ENCODE measurements at places on chromosomes 6 and 20.

GRCh38 chr6:168009331-168009730, 11.9 kb downstream of the KIF25 start:
- no peak for DNase-seq

DNA sequence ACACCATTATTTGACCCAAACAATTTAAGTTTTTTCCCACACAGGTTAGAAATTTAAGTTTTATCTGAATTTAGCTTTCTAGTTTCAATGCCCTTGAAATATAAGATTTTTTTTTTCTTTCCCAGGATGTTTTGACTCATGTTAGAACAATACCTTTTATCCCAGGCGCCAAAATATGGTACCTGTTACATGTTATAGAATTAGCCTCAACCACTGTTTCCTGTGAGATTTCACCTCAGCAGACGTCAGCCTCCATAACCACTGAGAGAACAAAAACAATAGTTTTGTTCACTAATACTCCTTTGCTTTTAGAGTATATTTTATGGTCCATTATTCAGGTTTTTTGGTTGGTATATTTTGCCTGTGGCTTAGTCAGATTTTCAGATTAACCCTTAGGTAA, 302.9 kb downstream of the CDKAL1 start:
- no peak for DNase-seq

DNA sequence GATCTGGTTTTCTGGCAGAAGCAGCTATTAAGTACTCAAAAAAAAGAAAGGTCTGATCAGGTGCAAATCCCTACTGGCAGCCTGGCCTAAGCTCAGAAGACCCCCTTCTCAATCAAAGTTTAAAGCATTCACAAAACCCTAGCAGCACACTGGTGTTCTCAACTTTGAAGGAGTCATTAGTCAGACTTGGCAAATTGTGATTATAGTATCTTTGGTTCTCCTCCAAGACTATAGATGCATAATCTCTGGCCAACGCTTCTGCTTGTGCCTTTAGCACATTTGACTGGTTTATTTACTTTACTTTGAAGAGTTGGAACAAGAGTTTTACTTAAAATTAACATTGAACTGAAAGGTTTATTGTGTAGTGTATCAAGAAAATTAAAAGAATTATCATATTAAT, 248.9 kb downstream of the PTPRK start:
- DNase-seq, result peak; percentile 84

- DNase-seq, result no peak
These were observed 47.3 kb upstream of the LRFN2 start for GRCh38 chr6:40634429-40634828.

- no peak for DNase-seq
These were observed 99.4 kb downstream of the PLG start for GRCh38 chr6:160801418-160801817.

- DNase-seq, result no peak
These were observed 506.7 kb downstream of the KIF16B start for GRCh38 chr20:16066571-16066970.

DNA sequence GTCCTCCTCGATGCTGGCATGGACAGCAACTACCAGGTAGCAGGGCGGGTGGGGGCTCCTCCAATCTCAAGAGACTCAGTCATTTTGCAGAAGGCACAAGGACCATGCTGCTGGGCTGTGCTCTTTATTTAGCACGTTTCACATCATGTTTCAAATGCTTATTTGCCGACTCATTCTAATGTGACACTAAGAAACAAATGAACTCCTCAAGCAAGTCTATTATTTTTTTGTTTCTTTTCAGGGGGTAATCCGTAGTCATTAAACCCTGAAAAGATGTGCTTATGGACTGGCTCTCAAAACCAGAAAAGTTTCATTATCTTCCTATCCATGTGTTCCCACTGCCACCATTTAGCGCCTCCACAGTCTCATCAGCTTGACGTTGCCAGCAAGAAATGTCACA, 92.9 kb downstream of the ANKS1A start:
- no peak for DNase-seq

DNA sequence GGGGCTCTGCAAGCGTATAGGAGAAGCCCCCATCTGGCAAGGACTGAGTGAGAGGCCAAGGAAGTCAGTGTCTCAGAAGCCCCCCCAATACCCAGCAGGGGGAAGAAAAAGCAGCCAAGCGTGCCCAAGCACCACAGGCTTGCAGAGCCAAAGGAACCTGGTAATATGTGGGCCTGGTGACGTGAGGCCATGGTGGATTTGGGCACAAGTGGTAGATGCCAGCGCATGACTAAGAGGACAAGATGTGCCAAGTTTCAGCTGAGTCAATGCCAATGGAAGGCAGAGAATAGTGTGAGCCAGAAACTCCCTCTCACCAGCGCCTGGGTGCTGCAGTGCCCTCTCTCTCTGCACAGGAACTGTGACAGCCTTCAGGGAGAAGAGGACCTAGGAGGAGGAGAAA, 110.0 kb downstream of the QRSL1 start:
- DNase-seq, result peak; percentile 92

DNA sequence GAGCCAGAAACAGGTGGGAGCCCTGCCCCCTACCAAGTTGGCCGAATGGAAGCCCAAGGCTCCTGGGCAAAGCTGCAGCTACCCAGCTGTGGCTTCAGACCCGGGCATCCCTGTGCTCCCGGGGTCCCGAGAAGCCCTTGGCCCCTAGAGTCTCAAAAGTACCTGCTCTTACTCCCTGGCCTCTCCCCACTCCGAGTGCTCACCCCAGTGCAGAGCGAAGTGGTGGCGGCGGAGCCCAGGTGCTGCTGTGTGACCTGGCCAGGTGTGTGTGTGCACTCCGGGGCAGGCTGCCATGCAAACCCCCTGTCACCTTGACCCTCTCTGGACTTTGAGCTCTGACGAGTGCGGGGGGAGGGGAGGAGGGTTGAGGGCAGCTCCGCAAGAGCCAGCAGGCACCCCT, 493.8 kb upstream of the MANEA start:
- no peak for DNase-seq

DNA sequence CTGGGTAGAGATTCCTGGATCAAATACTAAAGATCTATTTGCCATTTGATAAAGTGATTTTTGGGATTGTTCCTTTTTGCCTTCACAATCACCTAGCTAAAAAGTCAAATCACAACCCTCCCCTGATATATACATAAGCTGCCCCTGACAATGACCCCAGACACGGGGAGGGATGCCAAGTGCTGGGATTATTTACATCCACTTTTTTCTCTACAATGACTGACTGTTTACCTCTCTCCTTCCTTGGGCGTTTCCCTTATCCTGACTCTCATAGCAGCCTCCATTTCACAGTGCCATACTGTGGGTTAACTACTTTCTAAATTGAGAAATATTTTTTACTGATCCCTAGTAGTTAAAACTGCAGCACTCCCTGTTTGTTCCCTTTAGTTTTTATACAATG, 150.8 kb upstream of the TMEM170B start:
- DNase-seq, result no peak

GRCh38 chr6:21937466-21937865, 343.9 kb downstream of the SOX4 start:
- DNase-seq, result no peak

DNA sequence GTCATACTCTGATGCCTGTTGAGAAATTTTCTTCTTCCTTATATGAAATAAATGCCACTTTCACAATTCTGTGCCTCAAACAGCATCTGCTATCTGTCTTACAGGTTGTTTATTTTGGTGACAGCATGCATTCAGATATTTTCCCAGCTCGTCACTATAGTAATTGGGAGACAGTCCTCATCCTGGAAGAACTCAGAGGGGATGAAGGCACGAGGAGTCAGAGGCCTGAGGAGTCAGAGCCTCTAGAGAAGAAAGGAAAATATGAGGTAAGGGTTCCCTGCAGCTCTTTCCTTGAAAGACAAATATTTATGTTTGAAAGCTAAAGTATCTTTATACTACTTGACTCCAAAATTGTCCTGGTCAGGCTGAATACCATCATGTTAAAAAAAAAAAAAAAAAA, 15.8 kb downstream of the TSPYL4 start:
- no peak for DNase-seq

DNA sequence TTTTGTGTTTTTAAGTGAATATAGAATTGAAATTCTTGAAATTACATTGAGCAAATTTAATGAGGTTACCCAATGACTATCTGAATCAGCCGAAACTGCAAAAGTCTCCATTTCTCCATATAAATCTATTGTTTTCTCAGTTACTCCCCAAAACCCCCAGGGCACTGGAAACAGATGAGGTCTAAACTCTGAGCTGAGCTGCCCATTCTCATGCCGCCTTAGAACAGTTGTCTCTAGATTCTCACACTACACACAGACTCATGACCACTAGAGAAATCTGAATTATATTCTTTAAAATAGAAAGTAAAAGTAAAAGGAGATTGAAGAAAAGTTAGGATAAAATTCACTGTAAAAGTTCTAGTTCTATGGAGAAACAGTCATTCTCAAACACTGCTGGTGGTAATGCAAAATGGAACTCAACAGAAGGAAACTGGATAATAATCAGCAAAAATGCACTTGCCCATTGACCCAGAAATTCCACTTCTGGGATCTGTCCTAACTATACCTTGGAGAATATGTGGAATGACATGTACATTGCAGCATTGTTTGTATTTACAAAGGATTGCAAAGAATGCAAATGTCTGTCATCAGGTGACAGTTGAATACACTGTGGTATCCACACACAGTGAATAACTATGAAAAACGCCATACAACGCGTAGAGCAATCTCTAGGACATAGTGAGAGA, 125.5 kb downstream of the IPCEF1 start:
- no peak for DNase-seq

DNA sequence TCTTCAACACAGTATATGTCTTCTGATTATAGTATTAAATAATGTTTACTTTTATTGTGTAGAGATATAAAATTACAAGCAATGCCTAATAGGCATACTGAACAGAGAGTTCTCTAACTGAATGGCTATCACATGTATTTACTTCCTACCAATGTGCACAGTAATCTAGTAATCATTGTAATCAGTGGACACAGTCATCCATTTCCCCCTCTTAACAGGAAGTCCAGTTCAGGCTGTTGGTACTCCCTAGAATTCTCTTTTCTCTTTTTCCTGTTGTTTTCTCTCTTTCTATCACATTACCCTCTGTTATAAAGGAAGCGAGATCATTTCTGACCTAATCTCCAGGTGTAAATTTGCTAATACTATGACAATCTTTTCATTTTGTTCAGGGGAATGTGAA, 172.5 kb downstream of the HTR1B start:
- no peak for DNase-seq

DNA sequence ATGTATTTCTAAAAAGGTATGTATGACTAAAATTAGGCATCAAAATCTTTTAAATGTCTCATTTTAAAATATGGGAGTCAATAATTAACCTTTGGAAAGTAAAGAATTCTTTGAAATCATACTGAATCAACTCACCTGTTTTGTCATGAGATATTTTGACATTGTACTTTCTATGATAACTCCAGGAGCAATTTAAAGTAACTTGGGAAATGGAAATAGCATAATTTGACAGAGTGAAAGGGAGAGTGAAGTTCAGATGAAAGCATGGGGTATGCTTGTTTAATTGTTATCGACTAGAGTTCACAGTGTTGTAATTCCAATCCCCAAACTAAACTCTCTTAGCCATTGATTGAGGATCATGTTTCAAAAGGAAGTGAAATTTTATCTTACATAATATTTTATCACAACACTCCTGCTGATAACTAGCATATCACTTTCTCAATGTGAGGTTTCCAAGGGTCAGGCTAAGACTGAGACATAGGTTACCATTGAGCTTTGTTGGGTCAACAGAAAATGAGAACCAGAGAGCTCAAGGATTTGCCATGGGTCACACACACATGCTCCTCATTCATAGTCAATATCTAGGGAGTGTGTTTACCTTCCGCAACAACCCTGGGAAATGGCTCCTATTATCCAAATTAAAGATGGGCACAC, 2.3 kb downstream of the GSTA1 start:
- no peak for DNase-seq

DNA sequence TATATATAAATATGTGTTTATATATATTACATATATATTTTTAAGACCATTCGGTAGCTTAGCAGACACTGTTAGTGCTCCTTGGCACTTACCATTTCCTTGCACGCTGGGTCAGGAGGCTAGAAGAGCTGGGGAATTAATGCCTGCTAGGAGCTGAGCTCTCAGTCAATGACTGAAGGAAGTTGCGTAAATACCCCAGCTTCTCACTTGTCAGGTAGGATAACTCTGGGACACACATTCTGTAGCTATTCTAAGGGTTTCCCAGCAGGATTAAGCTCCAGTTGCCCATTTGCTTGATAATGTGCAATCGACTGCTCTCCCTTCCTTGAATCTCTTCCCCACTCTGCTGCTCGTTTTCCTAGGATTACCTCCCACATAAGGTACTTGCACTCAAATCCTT, 15.7 kb upstream of the DNAAF9 start:
- DNase-seq, result no peak

- DNase-seq, result no peak
These were observed 79.3 kb upstream of the NAA20 start for GRCh38 chr20:19937651-19938420.

GRCh38 chr6:152952045-152952444, 30.8 kb downstream of the FBXO5 start:
- no peak for DNase-seq

Data from NCI-H446 treated with DMSO at 0.1 percent for 48 hours (cell line).